ENCODE measurements at places on chromosomes 1 and 21.

- no peak for DNase-seq
Observed at GRCh38 chr1:98267423-98267822, 346.6 kb upstream of the DPYD start.

DNA sequence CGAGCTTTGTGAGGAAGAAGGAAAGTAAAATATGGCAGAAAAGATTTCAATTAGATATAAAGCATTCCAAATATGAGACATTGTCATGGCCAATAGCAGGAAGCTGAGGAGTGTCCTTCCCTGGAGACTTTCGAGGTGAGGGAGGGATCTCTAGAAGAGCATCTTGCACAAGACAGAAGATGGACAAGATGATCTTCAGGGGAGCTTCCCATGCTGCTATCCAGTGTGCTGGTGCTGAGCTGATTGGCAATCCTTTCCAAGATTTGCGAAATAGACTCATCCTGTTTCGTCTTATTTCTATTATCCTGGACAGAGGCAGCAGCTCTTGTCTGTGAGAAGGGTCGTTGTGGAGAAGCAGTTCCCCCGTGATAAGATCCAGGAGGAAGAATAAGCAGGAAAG, 342.0 kb upstream of the CAMK1G start:
- DNase-seq, result no peak

DNA sequence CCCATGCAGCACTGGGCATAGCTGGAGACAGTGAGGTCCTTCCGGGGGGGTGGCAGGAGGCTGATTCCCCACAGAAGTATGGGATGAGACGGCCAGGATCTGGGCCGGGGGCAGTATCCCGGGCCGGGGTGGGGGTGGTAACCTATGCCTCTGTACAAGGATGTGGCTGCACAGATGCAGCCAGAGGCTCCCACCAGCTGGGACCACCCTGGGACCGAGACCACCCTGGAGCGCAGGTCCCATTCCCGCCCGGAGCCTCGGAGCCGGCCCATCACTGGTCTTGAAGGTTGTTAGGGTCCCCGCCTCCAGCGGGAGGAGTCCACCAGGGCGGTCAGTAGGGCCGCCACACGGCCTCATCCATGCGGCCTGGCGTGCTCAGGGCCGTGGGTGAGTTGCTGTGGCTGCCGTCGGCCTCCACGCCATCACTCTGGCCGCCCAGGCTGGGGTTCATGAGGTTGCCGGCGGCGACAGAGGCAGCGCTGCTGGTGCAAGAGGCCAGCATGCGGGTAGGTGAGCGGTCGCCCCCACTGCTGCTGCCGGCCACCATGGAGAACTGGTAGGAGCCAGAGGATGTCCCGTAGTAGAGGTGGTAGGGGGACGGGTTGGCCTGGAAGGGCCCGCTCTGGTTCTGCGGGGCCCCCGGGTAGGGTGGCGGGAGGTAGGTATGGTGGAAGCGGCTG, 28.1 kb downstream of the RUNX3 start:
- DNase-seq, result no peak

DNA sequence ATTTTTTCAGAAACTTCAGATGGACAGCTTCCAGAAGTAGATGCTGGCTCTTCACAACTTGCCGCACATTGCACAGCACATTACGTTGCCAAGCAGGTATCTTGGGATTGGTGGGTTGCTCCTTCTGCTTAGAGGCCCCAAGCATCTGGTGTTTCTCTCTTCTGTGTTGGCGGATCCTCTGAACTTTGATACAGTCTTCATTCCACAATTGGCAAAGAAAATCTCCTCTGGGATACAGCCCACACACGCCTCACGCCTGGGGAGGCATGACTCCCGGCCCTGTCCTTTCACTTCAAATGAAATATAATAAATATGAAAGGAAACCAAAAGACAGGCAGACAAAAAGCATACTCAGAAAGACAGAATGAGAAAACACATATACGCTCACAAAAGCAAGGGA, 72.3 kb upstream of the PPP2R5A start:
- DNase-seq, result no peak

GRCh38 chr1:205985330-205986005, 17.7 kb downstream of the RAB7B start:
- DNase-seq, result no peak

- DNase-seq, result no peak
Observed at GRCh38 chr1:85132078-85132720, 68.6 kb downstream of the SYDE2 start.

DNA sequence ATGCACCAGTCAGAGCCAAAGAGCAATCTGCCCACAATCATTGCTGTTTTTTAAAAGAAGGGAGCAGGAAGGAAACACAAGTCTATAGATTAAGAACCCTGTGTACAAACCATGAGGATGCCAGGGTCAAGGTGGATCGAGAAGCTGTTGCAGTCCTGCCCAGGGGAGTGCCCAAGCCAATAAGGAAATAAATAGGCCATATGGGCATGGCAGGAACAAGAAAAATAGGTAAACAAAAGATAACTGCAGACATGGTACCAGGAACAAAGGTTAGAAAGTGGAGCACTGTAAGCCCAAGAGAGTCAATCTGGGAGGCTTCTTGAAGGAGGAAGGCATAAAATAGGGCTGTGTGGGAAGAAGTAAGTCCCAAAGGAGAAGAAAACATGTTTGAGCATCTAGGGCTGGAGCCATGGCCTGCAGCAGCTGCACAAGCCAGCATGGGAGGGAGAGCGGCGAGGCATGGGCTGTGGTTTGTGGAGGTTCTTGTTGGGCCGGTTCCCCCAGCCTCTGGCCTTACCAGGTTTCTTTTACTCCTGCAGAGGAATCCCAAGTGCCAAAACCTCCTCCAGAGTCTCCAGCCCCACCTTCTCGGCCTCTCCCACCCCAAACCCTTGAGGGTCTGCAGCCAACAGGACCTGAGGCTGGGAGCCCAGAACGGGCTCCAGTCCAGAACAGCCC, 13.6 kb downstream of the INAVA start:
- DNase-seq, result no peak

GRCh38 chr1:64387389-64388285, 82.3 kb upstream of the CACHD1 start:
- no peak for DNase-seq

GRCh38 chr1:58346036-58346355, 200.5 kb downstream of the OMA1 start:
- no peak for DNase-seq

Measured in endothelial cell (in vitro differentiated cells).